Esophagus squamous epithelium (tissue), 5 donors: ENCODE measurements at places on chromosomes 11 and 22.

DNA sequence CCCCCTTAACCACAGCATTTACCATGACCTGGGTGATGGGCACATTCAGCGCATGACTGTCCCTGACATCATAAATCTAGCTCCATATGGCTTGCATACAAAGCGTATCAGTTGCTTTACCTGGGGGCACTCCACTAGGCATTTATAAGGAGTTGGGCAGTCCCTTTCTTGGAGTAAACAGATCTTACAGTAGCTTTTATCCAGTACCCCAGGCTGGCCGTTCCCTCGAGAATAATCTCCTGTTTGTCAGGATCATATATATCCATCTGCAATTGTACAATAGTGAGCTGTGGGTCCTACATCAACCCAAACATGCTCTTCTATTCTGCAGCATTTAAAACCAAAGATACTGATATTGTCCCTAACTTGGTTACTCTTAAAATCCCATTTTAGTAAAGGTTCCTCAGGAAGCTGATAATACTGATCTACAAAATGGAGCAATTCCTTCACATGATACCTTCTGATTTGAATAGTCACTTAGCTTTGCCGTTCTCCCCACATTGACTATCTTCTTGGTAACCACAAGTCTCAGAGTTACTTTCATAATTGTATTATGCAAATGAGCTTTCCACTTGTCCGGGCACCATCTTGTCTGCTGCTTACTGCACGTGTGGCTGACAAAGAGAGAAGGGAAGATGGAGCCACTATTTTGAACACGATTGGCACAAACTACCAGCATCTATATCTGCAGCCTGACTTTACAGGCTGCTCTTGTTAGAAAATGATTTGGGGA, 205.0 kb downstream of the CWF19L2 start:
- DNase-seq, result no peak

DNA sequence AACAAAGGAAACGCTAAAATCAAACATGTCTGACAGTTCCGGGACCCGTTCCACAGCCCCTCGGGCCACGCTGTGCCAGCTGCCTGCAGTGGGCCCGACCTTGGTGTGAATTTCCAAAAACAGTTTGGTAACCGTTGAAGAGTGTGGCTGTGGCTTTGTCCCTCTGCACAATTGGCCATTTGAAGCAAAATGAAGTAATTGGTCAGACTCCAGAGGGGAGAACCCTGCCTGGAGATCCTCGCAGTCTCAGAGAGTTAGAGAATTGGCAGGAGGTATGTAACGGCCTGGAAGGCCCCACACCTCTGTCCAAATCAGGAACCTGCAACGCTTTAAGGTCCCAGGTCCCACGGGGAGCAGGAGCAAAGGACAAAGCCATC, 26.3 kb downstream of the TRMU start:
- DNase-seq, result no peak

DNA sequence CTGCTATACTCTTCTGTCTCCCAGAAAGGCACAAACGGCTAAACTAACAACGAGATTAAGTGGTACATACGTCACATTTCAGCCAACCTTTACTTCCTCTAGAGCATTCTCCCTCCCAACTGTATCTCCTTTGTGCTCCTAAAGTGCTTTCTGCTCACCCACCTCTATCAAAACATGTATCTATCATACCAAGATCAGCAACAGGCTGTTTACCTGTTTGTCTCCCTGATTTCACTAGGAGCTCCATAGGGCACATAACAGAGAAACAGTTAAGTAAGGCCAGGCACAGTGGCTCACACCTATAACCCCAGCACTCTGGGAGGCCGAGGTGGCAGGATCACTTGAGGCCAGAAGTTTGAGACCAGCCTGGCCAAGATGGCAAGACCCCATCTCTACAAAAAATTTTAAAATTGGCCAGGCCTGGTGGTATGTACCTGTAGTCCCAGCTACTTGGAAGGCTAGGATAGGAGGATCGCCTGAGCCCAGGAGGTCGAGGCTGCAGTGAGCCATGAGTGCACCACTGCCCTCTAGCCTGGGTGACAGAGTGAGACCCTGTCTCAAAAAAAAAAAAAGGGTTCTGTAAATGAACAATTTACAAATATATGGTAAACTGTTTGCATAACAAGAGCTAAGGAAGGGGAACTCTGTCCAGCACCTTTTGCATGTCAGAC, 2.8 kb downstream of the NDUFC2 start:
- DNase-seq, result no peak

- no peak for DNase-seq
These were observed 68.0 kb upstream of the TCF20 start for GRCh38 chr22:42338479-42338878.

DNA sequence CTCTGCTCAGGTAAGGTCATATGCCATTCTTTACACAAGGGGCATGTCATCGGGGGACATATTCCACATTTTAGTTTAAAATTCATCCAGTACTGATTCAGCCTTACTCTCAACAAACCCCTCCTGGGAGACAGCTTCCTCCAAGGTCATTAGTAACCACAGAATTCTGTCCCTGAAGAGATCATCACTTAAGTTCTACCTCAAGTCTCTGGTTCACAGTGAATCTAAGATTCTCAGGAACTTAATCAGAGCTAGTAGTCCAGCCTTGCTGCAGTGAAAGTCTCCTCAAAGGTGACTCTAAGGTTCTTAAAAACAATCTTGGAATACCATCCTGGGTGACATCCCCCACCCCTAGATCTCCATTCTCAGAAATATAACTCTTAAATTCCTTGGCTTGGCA, 18.9 kb upstream of the GDPD4 start:
- no peak for DNase-seq

- DNase-seq, result no peak
These were observed 10.2 kb downstream of the C11orf96 start for GRCh38 chr11:43952401-43953342.

DNA sequence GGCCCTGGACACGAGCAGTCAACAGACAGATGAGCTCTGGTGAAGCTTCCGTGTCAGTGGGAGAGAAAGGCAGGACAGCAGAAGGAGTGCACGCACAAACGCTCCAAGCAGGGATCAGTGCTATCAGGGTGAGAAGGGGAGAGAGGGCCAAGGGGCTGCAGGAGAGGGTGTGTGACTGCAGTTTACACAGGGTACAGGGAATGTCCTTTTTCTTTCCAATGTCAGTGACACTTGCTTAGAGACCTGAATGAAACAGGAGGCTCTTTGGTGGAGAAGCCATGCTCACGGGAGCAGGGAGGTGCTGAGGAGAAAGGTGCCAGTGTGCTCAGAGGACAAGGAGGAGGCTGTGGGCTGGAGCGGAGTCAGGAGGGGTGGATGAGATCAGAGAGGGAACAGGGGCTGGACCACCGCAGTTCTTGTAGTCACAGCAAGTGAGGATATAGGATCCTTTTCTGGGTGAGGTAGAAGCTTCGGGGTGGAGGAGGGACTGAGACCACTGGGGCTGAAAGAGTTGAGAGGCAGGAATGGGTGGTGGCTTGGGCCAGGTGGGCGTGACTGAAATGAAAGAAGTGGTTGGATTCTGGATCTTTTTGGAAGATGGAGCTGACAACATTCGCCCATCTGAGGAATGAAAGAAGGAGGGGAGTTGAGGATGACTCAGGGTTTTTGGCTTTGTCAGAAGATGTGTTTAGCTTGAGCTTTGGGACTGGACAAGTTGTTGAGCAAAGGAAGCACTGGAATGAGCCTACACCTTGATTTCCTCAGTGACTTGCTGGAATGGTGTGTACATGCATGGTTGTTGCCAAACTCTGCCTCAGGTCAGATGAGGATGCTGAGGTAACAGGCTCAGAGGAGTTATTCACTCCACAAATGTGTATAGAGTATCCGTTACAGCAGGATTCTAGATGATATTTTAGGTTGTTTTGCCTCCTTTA, 87.9 kb downstream of the ADAMTS15 start:
- DNase-seq, result no peak
